ENCODE measurements at places on chromosomes 13 and 19. TPM values are rescaled to one million over a fixed set of nuclear protein-coding genes. Genes with fewer than 3 reads are reported as not detected.

CCDC97 gene
- total RNA-seq, result 20.3 TPM

ARHGAP45 gene
- 0.65 TPM for total RNA-seq

FRY gene
- total RNA-seq, result 11.2 TPM

ICAM5 gene
- 1.5 TPM for total RNA-seq

TIMM50 gene
- 33.4 TPM for total RNA-seq

BCL3 gene
- 10.3 TPM for total RNA-seq

IGFL4 gene
- not detected for total RNA-seq

RFPL4A gene
- not detected for total RNA-seq

ZNF763 gene
- total RNA-seq, result 0.85 TPM

Data from hair follicle dermal papilla cell (primary cell).